ENCODE measurements at places on chromosomes 4 and X.

GRCh38 chrX:71057848-71058530, 10.1 kb downstream of the SNX12 start:
- DNase-seq: no peak

- no peak for DNase-seq
These were observed 74.0 kb downstream of the AFF2 start for GRCh38 chrX:148574237-148574973.

DNA sequence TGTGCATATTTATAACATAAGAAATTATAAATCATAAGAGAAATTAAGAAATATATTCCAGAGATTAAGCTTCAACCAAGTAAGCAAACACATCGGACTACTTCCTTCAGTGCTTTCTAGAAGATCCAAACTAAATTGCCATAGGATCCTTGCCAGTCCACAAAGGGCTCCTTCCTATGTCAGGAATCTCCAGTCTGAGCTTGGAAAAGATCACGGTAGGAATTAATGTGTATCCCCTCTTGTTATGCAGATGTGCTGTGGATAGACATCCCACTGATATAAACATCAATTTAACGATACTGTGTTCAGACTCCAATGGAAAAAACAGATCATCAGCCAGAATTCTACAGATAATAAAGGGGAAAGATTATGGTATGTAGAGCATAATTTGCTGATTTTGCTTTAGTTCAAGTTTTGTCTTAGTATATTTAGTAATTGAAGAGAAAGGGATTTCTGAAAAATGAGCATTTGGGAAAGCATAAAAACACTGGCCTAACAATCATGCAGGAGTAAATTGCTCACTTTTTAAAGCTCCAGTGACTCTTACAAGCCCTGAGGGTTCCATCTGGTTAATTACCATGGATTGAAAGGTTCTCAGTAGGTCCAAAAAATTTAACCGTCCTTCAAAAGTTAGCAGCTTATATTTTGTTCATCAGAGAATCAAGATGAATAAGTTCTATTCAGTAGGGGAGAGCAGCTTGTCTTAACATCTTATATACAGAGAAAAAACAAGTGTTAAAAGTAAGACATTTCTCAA, 65.9 kb downstream of the HHIP start:
- no peak for DNase-seq

- DNase-seq: no peak
These were observed 55.1 kb downstream of the ZNF330 start for GRCh38 chr4:141275834-141276233.

DNA sequence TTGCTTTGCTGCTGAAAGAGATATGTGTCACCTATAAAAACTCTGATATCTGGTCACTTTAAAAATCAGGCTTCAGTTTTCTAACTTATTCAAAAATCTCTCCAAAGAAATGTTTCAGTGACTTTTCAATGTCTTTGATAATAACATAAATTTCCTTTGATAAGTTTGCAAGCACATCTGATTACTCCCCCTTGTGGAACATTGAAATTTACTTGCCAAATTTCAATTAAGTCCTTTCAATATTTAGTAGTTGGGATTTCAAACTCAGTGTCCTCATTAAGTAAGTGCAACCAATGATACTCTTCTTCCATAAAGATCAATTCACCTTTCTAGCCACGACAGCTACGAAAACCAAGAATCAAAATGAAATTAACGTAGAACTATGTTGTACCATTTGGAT, 151.3 kb upstream of the FAM47C start:
- no peak for DNase-seq

All from NCI-H1092 (cell line).